Placental epithelial cell (primary cell): ENCODE measurements at places on chromosomes 12 and 14. TPM values are rescaled to one million over a fixed set of nuclear protein-coding genes. Genes with fewer than 3 reads are reported as not detected.

SRRM4 gene
- under 0.01 TPM in 2 replicates for total RNA-seq

PPP1R1A gene
- total RNA-seq: not detected in 2 replicates

MYL2 gene
- not detected in 2 replicates for total RNA-seq

SLC10A1 gene
- total RNA-seq: not detected in 2 replicates

EMP1 gene
- total RNA-seq: 106 and 325 TPM in 2 replicates

OTUB2 gene
- 1.2 and 1.6 TPM in 2 replicates for total RNA-seq

TAS2R7 gene
- 0.39 TPM in 1 of 2 replicates, not detected in the other for total RNA-seq
